Activated T-helper 1 cell treated with Interleukin-2 at 50 U/mL for 16 hours (primary cell): ENCODE measurements at places on chromosomes 11 and 22.

DNA sequence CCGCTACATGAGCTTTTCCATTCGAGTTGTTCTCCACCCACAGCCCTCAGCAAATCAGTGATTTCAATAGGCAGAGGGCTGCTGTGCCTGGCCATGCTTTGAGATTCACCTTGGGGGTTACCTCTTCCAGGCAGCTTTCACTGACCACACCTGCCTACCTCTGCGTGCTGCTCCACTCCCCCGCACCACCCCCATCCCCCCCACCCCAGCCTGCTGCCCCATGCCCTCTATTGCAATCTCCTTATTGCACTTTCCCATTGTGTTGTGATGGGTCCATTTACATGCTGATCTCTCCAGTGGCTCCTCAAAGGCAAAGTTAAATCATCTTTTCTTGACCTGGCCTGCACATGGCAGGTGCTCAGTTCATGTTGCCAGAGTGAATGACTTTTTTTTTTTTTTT, 18.0 kb upstream of the POLA2 start:
- no peak for DNase-seq

DNA sequence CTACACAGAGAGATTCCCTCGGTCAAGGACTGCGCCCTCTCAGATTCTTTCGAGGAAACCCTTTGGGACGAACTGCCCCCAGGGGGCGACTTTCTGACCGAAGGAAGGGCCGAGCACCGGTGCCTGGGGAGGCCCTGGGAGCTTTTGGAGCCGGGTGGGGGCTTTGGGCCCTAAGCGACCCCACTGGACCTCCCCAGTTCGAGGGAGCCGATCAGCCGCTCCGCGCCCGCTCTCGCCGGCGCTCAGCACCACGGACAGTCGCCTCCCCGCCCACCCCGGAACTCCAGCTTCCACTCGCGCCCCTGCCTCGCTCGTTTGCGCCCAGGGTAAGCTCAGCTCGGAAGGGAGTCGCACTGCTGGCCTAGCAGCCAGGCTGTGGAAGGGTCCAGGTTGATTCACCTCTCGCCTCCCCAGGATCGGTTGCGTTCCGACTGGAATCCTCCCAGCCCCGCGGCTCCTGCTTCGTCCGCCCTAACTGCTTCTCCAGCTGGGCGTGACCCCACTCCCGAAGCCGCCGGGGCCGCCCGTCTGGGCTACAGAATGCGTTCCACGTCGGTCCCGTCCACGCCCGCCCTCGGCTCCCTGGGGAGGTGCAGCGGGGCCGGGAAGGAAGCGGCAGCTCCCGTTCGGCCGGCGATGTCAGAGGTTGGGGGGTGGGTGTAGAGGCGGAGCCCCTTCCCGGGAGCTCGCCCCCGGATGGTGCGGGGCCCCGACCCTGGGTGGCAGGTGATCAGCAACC, 428 bp downstream of the SCN3B start:
- no peak for DNase-seq

GRCh38 chr22:22748297-22748743, 103.9 kb downstream of the GGTLC2 start:
- no peak for DNase-seq

DNA sequence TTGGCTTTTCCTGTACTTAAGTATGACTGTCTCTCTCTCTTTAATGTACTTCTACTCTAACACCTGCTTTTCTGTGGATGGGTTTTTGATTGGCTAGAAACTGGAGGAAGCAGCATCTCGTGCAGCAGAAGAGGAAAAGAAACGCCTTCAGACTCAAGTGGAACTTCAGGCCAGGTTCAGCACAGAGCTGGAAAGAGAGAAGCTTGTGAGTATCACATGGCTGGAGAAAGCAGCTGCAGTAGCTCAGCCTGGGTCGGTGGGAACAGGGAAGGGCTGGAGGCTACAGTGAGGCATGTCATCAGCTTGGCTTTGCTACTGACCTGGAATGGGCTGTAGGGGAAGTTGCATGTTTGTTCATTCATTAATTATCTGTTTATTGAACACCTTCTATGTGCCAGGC, 74.2 kb downstream of the SWAP70 start:
- no peak for DNase-seq

- no peak for DNase-seq
Observed at GRCh38 chr11:127070808-127071207, 70.2 kb upstream of the KIRREL3 start.
